ENCODE measurements at places on chromosomes 6 and 20. TPM values are rescaled to one million over a fixed set of nuclear protein-coding genes. Genes with fewer than 3 reads are reported as not detected.

Gene TSPO2
- total RNA-seq, result not detected

GRCh38 chr6:25882051-25882496, 8.0 kb upstream of the SLC17A3 start:
- peak; percentile 3 for DNase-seq

Gene FERMT1
- 1.3 TPM for total RNA-seq

DNA sequence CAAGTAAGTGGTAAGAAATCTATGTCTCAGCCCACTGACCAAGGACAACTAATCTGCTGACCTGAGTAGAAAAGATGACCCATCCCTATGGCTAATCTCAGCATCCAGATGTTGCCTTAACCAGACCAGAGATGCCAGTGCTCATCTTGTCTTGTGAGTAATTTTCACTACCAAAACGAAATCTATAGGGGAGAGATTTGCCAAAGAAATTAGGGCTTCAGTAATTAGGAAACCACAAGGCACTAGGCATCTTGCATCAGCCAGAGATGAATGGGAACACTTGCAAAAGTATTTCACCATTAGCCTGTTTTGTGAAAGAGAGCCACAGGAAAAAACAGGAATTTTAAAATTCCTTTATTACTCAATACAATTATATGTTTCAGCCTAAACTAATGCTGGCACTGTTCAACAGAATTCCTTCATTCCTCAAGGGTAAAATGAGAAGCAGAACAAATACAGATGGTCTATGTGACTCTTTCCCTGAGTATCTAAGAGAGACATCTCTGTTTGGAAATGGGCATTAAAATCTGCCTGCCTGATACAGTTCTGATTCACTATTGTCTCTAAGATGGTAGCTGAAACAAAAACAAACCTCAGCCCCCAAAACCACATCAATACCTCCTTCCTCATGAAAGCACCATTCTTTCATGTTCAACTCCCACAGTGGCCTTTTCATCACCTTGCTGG, 87.8 kb downstream of the GMDS start:
- peak; percentile 12 for DNase-seq

DNA sequence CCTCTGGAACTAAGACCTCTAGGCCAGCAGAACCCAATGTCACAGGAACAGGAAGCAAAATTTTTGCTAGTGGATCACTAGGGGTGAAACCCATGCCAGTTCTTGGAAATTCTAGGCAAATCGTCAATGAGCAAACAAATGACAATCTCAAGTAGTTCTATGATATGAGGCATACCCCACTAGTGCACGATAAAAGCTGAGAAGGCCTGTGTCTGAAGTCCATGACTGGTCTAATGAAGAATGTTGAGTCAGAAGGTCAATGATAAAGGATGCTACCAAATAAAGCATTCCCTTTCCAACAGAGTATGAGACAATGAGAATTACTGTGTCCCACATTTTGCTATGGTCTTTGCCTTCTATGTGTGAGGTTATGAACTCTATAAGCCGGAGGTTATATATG, 149.4 kb upstream of the NOX3 start:
- DNase-seq, result no peak

GRCh38 chr20:57450931-57451330, 59.7 kb downstream of the RBM38 start:
- no peak for DNase-seq

Gene ADGRF5
- total RNA-seq, result 0.31 TPM

Gene KHDC1L
- total RNA-seq, result not detected

Gene CLIC5
- total RNA-seq, result not detected

DNA sequence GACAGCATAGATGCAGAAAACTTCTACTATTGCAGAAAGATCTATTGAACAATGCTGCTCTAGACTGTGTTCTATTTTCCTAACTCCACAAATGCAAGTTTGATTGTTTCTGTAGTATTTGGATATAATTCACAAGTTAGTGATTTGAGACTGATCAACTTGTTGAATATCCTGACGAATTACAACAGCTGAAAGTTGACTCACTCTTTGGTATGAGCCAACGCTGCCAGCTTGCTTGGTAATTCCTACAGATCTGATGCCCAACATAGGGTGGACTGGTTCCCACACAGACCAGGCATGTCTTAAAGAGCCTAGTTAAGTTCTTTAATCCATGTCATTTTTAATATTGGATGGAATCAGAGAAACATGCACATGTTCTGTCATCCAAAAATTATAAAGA, 231.0 kb upstream of the RAB32 start:
- DNase-seq, result no peak

Gene TP53INP2
- total RNA-seq, result 8.4 TPM

DNA sequence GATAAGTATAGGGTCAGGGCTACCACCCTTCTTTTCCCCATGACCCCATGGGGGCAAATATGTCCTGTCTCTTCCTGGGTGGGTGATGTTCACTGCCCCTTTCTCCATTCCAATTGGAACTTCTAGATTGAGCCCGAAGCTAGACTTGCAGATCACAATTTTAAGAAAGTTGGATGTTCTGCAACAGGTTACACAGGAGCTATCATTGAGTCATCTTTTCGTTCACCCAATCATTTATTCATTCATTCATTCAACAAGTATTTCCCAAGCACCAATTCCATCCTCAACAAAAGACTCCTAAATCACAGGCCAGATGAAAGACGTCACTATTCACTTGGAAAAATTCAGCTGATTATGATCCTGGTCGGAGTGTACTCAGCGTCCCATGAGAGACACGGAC, 71.0 kb upstream of the FOXP4 start:
- no peak for DNase-seq

Gene RNF114
- 83.6 TPM for total RNA-seq

Gene GABRR2
- 0.67 TPM for total RNA-seq

DNA sequence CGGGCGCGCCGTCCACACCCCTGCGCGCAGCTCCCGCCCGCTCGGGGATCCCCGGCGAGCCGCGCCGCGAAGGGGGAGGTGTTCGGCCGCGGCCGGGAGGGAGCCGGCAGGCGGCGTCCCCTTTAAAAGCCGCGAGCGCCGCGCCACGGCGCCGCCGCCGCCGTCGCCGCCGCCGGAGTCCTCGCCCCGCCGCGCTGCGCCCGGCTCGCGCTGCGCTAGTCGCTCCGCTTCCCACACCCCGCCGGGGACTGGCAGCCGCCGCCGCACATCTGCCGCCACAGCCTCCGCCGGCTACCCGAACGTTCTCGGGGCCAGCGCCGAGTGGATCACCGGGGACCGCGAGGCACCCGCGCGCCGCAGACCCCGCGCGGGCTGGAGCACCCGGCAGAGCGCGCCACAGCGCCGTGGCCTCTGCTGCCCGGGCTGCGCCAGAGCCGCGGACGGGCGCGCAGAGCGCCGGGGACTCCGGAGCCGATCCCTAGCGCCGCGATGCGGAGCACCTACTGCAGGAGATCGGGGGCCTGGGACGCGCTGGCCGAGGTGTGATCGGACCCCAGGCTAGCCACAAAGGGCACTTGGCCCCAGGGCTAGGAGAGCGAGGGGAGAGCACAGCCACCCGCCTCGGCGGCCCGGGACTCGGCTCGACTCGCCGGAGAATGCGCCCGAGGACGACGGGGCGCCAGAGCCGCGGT, at the start of gene BMP2:
Gene BMP2 (plus strand): TSS at position 151 of the 692 bp plus-strand sequence. CDS start 2,441 bp downstream, outside the sequence.
- DNase-seq, result peak; percentile 49

DNA sequence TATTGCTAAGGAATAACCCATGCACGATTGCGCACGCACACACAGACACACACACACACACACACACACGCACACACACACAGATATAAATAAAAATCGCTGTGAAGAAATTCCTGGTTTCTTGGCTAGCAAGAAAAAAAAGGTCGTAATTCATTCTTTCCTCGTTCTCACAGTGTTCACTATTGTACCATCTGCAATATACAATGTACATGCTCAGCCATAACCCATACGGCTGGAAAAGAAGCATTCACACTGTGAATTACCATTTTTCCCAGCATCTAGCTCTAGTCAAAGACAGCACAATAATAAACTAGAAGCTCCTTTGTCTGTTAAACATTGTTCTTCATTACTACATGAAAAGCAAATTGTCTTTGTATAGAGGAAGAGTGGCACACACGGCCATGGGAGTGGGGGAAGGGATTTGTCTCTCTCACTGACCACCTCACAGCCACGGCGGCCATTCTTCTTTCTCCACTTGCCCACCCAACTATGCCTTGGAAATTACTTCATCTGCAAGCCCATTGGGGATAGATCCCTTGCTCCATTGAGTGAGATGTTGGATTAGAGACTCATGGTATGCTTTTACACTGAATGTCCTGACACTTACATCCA, 115.3 kb upstream of the ID4 start:
- DNase-seq, result no peak

DNA sequence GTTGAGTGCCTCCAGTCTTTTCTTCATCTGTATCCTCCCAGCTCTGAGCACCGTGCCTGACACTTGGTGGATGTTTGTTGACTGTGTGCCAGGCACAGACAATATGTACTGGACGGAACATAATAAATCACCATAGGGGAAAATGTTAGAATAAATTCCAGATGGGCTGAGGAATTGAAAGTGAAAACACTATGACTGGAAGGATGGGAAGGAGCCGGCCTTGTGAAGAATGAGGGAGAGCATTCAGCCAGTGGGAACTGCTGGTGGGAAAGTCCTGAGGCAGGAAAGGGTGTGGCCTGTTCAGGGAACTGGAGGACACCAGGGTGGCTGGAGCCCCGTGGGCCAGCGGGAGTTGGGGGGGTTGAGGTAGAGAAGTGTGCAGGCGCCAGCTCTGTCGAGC, 75.4 kb downstream of the MTHFD1L start:
- peak; percentile 19 for DNase-seq

Gene PACRG
- total RNA-seq, result not detected

Gene ULBP1
- total RNA-seq, result 7.0 TPM

DNA sequence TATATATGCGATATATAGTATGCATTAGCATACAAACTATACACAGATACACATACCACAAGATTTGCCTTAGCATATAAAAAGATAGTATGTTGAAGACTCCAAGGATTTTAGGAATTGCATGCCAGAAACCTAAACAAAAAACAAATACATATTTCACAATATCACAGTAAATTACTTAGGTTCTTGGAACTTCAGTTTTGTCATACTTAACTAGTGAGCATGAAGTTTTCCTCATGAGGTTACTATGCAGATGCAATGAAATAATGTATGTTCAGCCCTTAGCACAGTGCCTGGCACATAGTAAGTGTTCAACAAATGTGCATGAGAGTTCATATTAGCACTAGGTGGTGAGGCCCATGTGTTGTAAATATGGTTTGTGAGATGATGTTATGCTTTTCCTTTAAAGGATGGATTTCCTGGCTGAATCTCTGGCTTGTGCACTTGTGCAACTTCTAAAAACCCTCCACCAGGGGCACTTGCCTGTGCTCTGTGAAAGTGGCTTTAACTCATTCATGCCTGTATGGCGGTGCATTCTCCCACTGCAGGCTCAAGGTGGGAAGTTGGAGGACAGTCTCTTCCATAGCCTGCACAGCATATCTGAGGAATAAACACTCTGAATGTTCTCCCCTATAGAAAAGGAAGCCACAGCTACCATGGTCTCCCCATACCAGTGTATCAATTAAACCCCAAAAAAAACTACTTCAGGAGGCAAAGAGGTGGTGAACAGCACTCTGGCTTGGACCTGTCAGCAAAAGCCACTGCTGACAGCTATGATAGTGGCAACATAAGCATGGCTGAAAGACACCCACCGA, 624.1 kb upstream of the CDH4 start:
- no peak for DNase-seq

- no peak for DNase-seq
Measured at GRCh38 chr20:19130613-19130984, 81.8 kb upstream of the SLC24A3 start.

- DNase-seq, result no peak
Measured at GRCh38 chr6:42436825-42437224, 14.9 kb downstream of the TRERF1 start.

DNA sequence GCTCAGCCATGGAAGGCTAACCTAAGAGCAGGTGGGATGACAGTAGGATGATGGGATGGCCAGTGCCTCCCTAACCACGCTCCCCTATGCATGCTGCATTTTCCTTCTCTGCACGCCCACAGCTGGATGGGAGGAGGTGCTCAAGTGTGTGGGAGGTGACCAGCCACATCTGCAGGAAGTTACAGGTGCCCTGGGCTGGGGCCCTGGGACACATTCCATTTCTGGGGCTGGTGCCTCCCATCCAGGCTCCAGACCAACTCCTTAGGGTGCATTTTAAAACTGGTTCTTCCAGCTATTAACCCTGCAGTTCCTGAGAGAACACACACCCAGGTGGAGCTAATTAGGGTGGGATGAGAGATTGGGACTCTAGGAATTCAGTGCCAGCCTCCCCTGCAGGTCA, 135.3 kb upstream of the ARMC2 start:
- DNase-seq, result no peak

DNA sequence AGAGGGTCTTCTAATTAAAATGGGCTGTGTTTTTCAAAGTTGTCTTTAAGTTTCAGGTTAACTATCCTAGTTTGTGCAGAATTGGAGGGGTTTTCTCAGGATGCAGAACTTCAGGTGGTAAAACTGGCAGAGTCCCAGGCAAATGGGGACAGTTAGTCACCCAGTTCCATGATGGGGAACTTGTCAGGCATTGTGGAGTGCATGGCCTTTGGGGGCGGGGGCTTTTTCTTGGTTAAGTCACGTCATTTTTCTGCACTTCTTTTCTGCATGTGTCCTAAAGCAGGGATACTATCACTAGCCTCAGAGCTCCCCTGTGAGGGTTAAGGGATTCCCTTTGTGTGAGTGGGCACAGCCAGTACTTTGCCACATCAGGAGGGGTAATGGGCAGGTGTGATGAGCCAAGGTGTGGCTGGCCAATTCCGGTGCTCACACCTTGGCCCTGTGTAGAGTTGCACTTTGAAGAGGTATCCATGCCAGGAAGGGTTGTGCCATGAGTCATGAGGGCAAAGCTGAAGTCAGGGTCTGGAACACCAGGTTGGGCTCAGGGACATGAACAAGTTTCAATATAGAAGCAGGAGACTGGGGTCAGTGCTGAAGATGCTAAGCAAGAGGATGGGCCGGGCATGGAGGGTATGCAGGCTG, 126.0 kb upstream of the RREB1 start:
- DNase-seq, result no peak

Gene GMNN
- total RNA-seq, result 100 TPM

Gene HUS1B
- 0.92 TPM for total RNA-seq

DNA sequence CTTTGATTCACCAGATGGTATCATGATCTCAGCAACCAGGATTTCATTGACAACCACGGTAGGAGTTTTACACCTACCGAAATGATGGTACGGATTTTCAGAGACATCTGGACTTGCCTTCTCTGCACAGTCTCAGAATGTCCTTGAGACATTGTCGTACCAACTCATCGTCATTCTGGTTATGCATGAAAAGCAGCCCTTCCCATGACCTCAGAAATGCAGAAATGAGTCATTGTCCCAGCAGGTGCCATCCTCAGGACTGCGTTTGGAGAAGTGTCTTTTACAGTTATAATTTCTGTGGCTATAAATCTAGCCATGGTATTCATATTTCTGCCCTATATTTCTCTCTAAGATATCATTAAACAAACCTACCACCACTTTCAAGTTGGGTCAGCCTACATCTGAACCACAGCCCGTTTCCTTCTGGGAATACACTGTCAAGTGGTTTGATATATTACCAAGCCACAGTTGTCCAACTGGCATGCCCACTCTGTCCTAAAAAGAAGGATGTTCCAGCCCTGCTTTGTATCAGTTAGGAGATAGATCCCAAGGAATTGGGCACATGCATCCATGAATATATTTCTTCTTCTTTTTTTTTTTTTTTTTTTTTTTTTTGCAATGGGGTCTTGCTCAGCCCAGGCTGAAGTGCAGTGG, 7.5 kb upstream of the BFSP1 start:
- DNase-seq, result peak; percentile 74
